ENCODE measurements at places on chromosomes 2 and 18.

DNA sequence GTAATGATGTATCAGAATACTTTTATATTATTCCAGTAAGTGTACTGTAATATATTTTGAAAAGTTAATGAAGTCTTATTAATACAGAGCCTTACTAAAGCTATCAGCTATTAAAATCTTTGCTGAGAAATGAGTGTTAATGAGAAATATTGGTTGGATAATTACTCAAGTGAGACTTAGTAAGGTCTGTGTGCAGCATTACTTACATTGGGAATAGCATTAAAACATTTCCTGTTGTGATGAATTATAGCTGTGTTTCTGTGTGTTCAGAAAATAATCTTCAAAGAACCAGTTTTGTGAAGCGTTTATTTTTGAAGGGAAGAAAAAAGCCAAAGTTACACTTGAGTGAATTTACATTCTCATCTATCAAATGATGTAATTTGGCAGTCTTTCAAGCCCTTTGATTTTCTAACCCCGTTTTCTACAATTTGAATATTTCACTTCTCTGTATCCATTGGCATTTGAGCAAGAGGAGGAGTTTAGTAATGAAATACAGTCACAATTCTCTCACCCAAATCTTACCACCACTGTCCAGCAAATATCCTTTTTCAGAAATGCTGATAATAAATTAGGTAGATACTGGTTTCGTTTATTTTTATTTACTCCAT, 123.5 kb upstream of the BOD1L2 start:
- DNase-seq, result no peak

DNA sequence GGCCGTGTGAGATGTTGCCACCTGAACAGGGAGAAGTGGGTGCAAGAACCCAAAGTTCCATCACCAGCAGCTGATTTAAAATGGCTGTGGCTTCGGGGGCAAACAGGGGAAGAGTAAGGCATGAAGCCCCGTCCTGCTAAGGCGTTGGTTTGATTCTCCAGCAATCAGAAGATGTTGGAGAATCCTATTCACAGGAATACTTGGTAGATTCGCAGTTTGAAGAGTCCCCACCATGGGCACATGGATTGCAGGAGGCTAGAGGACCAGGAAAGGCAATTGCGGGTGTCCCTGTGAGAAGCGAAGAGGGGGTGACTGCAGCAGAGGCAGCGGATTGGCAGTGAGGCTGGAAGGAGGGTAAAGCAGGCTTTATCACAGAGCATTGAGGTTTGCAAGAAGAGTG, 46.6 kb upstream of the TXNDC2 start:
- no peak for DNase-seq

GRCh38 chr18:3819961-3820360, 370.0 kb downstream of the TGIF1 start:
- no peak for DNase-seq

DNA sequence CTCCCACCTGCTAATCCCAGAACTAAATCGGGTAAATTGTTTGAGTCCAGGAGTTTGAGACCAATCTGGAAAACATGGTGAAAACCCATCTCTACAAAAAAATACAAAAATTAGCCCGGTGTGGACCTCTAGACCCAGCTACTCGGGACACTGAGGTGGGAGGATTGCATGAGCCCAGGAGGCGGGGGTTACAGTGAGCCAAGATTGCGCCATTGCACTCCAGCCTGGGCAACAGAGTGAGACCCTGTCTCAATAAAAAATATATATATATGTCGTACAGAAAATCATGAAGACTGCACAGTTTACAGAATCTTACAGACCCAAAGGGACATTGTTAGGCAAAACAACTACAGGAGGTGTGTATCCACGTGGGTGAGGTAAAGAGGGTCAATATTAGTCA, 4.0 kb upstream of the DPY30 start:
- no peak for DNase-seq
